ENCODE measurements at places on chromosomes 4 and X.
A peak's percentile ranks its signal among the peaks of the same experiment; 100 is the strongest.

DNA sequence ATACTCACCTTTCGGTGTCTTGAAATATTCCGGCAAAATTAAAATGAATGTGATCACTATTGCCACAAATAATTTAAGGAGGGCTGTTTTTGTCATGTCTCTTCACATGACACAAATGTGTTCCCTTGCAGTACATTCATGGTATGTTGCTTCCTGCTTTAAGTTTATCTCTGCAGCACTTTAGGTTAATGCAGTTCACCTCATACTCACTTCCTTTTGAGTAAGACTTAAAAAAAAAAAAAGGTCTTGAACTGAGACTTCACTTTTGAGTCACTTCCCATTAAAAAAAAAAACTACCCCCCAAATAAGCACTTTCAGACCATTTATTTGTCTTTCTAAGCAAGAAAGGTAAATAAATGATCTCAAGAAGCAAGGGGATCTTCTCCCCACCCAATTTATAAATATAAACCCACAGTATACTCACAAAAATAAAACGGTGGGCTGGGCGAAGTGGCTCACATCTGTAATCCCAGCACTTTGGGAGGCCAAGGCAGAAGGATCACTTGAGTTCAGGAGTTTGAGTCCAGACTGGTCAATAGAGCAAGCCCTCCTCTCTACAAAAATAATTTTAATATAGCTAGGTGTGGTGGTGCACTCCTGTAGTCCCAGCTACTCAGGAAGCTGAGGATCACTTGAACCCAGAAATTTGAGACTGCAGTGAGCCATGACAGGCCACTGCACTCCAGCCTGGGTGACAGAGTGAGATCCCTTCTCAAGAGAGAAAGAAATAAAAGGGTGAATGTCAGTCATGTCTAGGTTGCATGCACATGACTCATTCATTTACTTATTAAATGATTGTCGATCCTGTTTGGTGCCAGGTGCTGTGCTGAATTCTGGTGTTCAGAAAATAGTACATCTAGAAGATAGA lies at the start of gene TMEM156:
Gene TMEM156, minus strand, starts transcription at position 192 of the 868 bp plus-strand sequence. Its CDS starts 96 bp downstream, at position 96.
- no peak for DNase-seq

DNA sequence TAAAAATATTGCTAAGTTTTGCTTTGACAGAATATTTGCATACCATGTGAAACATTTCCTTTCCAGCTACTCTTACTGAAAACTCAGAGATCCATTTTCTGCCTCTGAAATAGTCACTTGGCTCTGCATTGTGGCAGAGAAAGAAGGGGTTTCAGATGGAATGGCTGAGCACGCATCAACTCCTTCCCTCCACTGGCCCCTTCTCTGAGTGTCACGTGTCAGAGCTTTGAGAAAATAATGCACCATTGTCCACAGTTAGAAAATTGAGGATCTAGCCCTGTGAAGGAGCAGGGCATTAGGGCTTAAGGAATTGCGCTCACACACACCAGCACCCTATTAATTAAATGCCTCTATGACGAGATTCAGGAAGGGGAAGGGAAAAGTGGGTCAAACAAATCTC lies 78.8 kb upstream of the FAT4 start:
- DNase-seq, result no peak

- no peak for DNase-seq
Observed at GRCh38 chr4:153579872-153580271, 104.2 kb upstream of the TLR2 start.

- no peak for DNase-seq
Observed at GRCh38 chr4:112823156-112823555, 186.2 kb downstream of the LARP7 start.

- no peak for DNase-seq
Observed at GRCh38 chrX:30592831-30593230, 15.3 kb upstream of the TASL start.

DNA sequence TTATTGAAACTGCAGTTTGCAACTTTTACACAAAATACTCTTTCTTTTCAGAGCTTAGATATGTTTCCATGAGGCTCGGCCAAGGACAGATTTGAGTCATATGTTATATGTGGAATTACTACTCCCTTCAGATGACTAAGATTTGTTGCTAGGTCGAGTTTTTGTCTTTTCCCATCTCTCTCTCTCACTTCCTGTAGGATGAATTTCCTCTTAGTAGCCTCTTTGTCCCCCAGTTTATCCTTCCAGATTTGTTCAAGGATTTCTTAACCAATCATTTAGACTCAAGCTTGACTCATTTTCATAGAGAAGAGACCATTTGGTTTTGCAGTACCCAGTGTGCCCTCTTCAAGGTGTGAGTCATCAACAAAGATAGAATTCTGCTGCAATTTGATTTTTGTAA lies 209.2 kb downstream of the GLUD2 start:
- no peak for DNase-seq

DNA sequence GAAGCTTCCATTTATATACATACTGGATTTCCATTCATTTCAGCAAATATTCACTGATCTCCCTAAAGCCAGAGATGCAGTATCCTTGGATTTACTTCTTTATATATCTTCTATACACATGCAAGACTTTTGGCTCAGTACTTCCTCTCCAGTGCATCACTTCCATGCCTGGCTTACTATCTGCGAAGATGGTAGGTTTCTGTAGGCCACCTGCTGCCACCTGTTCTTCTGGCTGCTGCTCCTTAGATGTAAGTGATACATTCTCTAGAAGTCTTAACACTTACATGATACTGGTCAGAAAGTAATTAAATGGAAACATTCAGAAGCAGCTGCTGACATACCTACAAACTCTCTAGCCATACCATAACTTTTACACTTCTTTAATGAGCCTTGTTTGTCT lies 48.9 kb downstream of the TBC1D9 start:
- no peak for DNase-seq

DNA sequence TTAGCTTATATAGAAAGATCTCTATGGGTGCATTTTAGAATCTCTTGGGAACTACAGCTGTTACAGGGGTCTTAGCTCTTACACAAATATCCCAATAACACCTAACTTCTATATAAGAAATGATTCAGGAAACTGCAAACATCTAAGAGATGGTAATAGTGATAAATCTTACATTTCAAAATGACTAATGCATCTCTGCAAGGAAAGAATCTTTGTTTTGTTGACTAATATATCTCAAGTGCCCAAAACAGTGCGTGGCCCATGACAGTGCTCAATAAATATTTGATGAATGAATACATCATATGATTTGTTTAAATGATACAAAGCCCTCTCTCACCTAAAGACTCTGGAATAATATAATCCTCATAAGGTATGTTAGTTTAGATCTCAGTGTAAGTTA lies 47.5 kb downstream of the CENPE start:
- DNase-seq, result no peak

GRCh38 chr4:54315561-54316538 lies 86.8 kb downstream of the PDGFRA start:
- no peak for DNase-seq

DNA sequence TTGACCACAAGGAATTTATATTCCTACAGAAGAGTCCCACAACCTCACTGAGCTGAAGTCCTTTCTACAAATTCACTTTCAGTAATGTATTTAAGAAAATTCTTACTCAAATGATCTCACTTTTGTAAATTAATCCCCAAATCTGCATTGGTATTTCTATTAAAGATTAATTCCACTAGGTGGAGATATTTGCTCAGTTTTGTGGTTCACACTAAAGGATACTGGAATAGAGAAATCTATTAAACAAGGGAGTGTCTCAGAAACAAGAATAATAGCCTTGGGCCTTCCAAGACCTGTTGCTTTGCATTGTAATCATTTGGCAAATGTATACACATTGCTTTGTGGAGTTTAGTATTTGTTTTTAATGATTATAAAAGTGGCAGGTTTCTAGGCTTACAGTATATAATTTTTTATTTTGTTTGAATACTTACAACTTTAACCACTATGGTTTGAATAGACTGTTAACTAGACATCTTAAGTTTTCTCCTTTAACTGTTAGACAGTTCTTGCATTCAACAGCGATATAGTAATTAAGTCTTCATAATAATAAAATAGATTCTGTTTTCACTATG lies 25.9 kb downstream of the CFAP299 start:
- no peak for DNase-seq

- DNase-seq, result no peak
Observed at GRCh38 chrX:42946544-42947194, 168.7 kb upstream of the PPP1R2C start.

- DNase-seq, result no peak
Observed at GRCh38 chr4:110865611-110866259, 242.9 kb upstream of the PITX2 start.

DNA sequence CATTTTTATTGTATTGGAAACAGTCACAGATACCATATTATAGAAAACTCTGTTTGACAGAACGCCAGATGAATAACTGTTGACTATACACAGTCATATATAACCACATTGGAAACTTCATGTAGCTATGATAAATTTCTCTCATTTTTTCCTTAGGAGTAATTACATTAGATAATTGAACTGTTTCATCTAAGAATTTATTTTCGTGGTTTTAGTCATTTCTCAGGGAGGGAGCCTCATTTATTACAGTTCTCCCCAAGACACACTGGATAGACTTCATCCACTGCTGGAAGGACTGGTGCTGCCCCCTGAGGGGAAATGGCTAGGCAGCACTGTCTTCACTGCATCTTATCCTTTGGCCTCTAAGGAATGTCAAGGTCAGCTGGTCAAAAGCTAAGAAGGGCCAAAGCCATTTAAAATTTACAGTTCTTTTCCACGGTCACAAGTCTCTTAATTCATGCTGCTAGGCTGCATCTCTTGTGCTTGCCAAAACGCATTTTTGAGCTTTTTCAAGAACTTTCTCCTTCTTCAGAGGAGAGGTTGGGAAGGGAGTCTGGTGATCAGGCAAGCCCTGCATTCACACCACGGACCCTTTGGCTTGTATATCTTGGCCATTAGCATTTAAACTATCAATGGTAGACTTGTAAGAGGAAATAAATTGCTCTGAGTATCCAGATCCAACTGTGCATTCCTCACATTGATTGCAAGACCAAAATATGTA lies 145.1 kb downstream of the CBR4 start:
- DNase-seq, result no peak

DNA sequence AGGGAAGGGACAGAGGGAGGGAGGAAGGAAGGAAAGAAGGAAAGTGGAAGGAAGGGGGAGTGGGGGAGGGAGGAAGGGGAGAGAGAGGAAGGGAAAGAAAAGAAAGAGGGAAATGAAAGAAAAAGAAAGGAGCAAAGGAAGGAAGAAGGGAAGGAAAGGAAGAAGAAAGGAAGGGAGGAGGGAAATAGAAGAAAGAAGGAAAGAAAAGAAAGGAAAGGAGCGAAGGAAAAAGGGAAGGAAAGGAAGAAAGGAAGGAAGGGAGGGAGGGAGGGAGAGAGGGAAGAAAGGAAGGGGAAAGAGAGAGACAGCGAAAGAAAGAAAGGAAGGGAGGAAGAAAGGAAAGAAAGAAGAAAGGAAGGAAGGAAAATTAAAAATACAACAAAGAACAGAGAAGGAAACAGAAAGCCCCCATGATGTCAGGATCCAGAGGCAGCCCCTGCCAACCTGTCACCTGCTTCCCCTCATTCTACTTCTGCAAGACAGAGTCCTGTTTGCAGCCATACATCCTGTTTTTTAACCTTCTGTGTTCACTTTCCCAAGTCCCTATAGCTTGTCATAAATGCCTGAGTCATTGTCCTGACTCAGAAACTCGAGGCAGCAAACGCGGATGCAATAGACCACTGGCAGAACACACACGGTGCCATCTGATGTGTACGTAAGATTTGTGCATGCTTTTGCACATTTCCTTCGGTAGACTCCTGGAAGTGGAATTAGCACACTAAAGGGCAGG lies 77.0 kb upstream of the C4orf50 start:
- DNase-seq, result no peak

DNA sequence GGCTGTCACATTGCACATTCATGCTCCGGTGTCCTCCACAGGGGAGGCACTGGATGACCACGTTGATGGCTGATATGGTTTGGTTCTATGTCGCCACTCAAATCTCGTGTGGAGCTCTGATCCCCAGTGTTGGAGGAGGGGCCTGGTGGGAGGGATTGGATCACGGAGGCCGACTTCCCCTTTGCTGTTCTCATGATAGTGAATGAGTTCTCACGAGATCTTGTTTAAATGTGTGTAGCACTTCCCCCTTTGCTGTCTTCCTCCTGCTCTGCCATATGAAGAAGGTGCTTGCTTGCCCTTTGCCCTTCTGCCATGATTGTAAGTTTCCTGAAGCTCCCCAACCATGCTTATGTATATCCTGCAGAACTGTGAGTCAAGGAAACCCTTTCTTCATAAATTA lies 22.3 kb upstream of the NAT8L start:
- DNase-seq, result no peak

DNA sequence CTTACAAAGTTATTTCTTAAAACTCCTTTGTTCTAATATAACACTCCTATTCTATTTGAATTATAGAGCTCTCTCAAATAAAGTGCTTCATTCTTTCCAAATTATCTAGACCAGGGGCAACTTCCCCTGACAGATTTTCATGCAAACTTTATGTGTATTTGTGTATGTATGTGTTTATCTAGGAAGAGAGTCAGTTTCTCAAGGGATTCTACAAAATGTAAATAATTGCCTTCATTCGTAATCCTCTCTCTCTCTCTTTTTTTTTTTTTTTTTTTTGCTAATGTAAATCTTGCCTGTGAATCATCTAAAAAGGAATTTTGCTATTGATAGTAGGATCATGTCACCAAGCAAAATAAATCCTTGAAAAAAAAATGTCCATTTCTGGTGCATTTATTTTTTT lies 38.9 kb upstream of the RBPJ start:
- DNase-seq, result no peak

DNA sequence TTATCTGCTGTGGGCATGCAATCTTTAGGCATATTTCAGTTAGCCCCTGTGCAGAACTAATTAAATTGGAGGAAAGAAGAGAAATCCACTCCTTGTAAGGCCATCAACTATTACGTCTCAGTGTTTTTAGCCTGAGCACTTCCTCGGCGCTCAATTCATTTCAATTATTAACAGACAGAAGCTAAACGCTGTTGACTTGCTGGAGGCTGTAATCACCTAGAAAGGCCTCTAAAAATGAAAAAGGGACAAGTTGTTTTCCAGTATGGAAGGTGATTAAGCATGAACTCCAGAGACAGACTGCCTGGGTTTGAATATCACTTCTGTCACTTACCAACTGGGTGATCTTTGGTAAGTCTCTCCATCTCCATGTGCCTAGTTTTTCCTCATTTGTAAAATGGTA lies 59.6 kb downstream of the LEF1 start:
- DNase-seq, result no peak

DNA sequence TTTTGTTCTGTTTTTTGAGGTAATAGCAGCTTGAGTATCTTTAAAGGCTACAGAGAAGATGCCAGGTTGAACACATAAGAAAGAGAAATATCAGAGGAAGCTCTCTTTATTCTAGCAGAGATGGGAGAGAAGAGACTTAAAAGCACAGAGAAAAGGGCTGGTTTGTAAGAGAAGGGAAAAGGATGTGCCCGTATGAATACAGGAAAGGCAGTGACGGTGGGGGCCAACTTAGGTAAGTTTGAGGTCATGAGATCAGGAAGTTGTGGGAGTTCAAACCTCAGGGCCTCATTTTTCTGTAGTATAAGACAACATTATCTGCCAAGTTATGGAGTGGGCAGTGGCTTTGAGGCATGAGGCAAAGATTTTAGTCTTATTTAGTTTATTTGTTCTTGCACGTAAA lies 121.3 kb upstream of the S100G start:
- DNase-seq, result peak; percentile 0

DNA sequence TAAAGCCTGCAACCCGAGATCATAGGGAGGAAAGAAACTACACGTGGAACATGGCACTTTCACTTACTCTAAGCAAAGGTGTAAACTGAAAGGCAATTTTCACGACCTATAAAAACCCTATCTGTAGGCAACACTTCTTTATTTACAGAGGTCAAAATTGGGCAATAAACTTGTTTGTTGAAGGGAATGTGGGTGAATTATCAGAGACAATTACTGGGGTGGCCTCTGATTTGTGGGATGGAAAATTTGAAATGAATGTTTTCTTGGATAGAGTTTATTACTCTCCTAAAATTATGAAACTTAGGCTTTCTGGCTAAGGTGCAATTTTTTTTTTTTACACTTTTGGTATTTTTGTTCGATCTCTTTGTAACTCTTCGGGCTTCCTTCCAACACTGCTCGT lies 734.1 kb upstream of the TENM3 start:
- DNase-seq, result no peak

Data from stimulated activated CD4-positive, alpha-beta T cell treated with anti-CD3 and anti-CD28 coated beads, TNF-alpha, amount 100 ng/mL, for 4 hours (primary cell).